ENCODE measurements at places on chromosomes 12 and 14.

DNA sequence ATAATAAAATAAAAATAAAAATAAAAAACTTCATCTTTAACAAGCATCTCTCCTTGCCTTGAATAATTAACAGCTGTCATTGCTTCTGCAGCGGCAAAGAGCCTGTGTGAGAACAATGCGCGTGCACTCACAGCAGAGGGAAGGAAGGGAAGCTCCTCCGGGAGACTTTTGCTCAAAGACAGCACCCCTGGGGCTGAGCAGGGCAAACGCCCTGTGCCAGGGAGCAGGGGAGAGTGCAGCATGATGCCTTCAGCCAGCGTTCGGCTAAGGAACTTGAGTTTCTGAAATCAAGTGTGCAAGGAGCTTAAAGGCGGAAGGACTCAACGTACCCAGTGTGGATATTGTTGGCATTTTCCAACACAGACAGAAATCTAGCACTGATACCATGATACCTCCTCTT, 120.5 kb downstream of the RIMBP2 start:
- DNase-seq: no peak

DNA sequence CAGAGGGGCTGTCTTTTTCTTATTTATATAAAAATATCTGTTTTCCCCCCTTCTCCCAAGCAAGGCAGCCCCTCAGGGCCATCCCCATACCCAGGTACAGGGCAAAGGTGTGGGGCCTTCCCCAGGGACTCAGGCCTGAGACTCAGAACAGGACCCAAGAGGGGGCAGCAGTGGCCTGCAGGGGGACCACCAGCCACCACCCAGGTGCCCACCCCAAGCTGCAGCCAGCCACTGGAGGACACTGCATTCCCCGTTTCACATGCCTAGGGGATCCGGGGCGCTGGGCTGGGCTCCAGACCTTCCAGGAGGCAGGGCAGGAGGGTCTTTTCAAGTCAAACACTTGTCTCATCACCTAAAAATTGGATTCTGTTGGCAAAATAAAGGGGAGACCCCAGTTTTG, 83.3 kb downstream of the SCARB1 start:
- DNase-seq: no peak

DNA sequence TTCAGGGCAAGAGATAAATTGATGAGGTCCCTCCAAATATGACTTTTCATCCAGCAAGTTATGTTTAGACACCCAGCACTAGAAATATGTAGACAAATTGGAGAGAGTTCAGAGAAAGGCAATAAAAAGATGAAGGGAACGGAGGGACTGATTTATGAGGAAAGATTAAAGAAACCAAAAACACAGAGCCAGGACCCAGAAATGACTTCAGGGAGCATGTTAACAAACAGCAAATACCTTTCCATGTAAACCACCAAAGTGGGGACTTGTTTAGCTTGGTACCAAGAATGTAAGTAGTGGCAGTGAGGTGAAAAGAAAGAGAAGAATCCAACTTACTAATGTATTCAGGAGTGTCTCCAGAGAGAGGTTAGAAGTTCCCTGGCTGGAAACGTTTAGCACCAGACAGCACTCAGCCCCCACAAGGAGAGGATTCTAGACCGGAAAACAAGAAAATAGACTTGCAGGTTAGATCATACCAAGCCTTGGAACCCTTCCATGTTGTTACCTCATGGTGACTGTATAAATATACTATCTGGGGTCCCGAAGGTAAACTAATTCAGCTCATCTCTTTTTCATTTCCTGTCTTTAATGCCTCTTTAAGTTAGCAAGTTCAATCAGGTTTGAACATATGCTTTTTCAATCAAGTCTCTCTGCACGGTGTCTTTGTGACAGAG, 79.2 kb downstream of the TBC1D30 start:
- DNase-seq: no peak

DNA sequence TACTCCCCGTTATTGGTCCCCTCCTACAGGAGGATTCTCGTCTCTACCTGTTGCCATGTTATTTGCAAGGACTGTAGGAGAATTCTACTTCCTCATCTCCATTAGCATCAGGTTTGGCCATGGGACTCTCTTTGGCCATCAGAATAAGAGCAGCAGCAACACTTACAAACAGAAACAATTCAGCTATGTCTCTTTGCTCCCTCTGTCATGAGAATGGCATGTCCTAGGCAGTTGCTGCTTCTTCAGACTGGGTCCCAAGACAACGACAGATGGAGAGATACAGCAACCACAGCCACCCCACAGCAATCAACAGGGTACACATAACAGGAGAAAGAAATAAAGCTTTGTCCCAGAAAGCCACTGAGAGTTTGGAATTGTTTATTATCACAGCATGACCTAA, 19.7 kb downstream of the SLC41A2 start:
- no peak for DNase-seq

DNA sequence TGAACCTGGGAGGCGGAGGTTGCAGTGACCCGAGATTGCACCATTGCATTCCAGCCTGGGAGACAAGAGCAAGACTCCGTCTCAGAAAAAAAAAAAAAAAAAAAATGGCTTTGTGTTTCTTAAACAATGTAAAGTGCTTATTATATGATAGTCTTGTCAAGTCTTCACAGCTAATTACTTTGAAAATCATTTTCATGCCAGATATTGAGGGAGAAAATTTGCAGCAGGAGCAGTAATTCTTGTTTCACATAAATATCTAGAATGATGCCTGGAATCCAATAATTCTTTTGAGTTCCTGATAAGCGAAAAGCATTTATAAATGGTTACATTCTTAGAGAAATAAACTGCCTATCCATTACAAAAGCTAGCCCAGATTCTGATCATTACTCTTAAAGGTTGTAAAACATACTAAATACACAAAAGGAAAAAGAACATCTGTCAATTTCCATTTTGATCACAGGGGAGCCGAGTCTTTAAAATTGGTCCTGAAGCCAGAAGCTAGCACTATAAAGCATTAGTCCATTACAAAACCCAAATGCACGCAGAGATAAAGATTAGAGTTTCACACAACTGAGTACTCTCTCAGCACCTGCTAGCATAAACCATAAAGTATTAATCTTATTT, 50.3 kb downstream of the IFT81 start:
- DNase-seq: no peak

GRCh38 chr14:99166506-99166905, 105.5 kb downstream of the BCL11B start:
- no peak for DNase-seq

DNA sequence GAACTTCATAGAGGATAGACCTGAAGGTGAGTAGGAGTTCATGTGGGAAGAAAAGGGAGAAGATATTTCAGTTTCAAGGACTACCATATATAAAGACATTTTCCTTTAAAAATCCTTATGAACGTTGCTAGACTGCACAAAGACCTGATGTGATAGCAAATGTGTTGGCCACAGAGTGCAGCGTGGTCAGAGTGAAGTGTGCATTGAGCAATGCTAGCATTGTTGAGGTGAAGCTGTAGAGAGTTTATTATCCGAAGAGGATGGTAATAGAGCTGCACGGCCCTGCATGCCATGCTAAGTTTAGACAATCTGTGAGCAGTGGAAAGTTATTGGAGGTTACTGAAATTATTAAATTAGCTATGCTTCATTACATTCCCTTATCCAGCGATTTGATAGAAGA, 413.0 kb downstream of the CCDC91 start:
- no peak for DNase-seq

GRCh38 chr12:25072906-25073650, 121.9 kb downstream of the DNAI7 start:
- no peak for DNase-seq

GRCh38 chr14:24414077-24414476, 15.3 kb downstream of the NYNRIN start:
- no peak for DNase-seq

DNA sequence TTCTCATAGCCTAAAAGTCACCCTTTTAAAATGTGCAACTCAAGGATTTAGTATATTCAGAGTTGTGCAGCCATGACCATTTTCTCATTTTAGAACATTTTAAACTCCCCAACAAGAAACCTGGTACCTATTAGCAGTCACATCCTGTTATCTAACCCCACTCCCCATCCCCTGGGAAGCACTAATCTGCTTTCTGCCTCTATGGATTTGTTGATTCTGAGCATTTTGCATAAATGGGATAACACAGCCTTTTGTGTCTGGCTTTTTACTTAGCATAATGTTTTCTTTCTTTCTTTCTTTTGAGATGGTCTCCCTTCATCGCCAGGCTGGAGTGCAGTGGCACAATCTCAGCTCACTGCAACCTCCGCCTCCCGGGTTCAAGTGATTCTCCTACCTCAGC, 38.6 kb upstream of the YY1 start:
- no peak for DNase-seq

DNA sequence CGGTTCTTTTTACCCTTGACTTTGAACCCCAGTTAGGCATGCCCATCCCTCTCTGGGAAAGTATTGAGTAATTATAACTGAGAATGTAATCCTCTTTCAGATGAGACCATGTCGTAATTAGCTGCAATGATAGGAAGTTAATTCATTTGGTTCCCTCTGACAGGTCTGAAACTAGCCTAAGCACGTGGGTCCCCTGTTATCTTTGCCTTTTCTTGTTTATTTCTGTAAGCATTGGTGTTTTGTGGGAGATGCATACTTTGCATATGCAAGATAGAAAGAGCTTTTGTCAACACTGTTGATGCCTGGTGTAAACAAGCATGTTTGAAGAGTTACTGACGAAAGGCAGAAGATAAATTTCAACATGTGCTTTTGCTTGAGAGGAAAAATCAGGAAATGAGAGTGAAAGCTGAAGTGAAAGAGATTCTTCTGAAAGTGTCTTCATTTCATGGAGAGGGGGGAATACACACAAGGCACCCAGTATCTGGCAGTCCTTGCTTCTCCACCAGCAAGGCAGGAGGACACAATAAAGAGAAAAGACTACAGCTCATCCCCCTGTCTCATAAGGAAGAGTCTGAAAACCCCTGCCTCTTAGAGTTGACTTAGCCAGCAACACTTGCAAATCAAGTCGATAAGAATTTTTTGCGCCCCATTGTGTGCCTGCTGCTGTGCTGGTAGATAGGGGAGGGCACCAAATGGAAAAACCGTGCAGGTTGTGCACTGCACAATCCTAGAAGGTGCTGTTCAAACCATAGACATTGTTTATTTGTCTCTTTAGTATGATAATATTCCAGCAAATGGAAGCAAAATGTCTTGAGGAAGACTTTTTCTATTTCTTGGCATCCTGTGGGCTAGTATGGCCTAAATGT, 77.8 kb downstream of the SLC24A4 start:
- DNase-seq: peak; percentile 19

- no peak for DNase-seq
These were observed 64.8 kb upstream of the PLEKHA5 start for GRCh38 chr12:19064713-19065112.

- no peak for DNase-seq
These were observed 84.7 kb downstream of the HECTD1 start for GRCh38 chr14:31122921-31123320.

GRCh38 chr12:3242199-3242863, 165.2 kb downstream of the TSPAN9 start:
- no peak for DNase-seq

DNA sequence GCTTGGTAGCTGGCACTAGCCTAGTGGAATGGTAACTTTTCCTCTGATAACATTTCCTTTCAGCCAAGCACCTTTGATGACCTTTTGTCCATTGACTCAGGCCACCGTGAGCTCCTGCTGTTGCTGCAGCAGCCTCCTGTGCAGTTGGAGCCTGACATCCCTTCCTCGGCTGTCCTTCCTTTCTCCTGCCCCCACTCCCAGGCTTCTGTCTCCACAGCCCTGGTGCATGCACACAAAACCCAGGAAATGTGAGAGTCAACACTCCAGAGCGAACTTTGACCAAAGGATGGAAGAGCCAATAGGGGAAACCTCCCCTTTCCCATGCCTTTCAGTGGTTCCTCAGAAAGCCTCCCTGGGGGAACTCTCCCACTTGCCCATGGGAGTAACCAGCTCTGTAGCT, 115.0 kb downstream of the TMEM260 start:
- DNase-seq: no peak

DNA sequence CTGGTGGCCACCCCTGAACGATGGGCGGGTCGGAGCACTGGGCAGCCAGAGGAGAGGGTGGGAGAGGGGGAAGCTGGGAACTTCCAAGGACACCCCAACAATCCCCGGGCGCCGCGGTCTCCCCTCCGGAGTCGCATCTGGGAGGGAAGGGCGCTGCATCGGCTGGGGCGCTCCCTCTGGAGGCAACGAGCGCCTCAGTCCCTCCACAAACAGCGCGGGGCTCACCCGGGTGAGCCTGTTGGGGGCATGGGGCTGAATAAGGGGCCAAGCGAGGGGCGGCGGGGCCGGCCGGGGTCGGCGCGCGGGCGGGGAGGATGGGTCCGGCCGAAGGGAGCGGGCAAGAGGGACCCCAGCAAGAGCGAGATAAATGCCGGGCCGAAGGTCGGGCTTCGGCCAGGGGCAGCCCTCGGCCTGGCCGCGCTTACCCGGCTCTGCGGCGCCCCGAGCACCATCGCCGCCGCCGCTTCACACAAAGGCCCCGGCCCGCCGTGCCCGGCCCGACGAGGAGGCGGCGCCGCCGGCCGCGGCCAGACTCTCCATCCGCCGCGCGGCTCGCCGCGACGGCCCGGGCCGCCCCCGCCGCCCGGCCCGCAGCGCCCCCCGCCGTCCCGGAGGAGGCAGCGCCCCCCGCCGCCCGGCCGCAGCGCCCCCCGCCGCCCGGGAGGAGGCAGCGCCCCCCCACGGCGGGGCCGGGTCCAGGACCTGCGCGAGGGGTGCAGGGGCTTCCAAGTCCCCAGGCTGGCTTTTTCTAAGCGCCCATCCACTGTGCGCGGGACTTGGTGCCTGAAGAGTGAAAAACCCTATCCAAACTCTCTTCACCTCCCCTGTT, at the start of gene ZBTB39:
Gene ZBTB39 (minus strand): TSS at position 567 of the 829 bp plus-strand sequence. CDS start 1,629 bp downstream, outside the sequence.
- peak; percentile 56 for DNase-seq

DNA sequence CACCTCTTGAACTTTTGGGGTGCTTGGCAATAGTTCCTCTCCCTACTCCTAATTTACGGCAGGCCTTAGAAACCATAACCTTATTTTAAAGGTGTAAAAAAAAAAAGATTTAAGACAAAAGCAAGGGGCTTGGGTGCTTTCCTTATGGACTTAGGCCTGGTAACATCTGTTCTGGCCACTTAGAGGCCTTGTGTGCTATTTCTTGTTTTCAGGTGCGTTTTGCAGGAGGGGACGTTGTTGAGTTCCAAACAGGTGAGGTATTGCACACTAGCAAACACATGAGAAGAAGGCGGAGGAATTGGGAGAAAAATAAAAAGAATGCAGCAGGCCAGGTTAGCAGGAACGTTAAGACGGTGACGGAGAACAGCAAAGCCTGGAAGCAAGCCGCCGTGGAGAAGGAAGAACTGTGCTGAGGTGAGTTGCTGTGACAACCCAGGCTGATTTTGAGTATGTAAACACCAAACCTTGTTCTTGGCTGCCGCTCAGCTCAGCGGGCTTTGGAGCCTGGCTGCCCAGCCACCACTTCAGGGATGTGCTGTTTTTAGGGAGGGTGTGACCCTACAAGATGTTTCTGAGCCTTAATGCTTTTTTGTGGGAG, 17.3 kb downstream of the EMG1 start:
- no peak for DNase-seq

DNA sequence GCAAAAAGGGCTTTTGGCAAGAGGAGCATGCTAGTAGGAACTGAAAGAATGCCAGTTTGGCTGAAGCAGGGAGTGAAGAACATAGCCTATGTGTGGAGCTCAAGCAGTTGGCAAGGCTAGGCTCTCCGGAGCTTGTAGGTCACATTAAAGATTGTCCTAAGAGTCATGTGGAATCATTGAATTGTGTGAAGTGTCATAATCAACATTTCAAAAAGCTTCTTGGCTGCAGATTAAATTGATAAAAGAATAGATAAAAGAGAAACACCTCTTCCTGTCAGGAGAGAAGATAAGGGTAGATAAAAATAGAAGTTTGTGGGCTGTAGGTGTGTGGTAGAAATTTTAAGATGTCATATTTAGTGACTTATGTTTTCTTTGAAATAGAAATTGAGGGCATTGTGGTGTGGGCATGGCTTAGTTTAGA, 36.1 kb downstream of the CPSF6 start:
- DNase-seq: peak; percentile 2

- DNase-seq: no peak
These were observed 126.9 kb upstream of the AMIGO2 start for GRCh38 chr12:47206450-47207339.

Data from fibroblast of gingiva (primary cell).